ENCODE measurements at places on chromosomes 5 and 9.
A peak's percentile ranks its signal among the peaks of the same experiment; 100 is the strongest.

- no peak for DNase-seq
Measured at GRCh38 chr5:165573445-165573844, 2068.0 kb downstream of the MAT2B start.

DNA sequence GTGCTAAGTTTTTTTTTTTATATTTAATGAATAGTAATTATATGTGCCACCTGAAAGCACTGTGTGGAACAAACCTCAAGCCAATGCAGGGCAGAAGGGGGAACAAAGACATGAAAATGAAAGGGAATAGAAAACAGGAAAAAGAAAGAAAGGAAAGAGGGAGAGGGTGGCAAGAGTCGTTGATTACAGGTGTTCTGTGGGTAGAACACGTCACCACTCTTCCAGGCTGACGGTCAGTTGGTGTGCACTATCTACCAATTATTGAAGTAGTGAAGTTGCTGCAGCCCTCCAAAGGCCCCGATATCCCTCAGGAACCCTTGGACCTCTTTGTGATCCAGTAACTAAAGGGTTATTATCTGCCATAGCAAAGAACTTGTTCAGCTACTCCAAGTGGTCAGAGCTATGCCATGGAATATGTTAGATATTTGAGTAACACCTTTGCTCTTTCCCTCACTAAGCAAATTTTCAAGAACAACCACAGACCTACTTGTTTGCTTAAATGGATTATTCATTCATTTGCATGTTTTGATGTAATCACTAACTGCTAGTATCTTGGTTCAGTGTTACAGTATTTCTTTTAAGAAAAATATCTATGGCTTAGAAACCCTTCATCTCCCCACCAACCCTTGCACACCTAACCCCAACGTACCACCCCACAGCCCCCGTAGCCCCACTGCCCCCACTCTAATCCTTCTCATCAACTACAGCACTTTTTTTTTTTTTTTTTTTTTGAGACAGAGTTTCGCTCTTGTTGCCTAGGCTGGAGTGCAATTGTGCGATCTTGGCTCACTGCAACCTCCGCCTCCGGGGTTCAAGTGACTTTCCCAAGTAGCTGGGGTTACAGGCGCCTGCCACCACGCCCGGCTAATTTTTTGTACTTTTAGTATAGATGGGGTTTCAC lies 31.3 kb downstream of the FYB1 start:
- no peak for DNase-seq

- no peak for DNase-seq
Measured at GRCh38 chr9:122642226-122642625, 15.2 kb downstream of the OR1B1 start.

GRCh38 chr9:70131296-70131695 lies 87.6 kb downstream of the MAMDC2 start:
- DNase-seq: peak; percentile 58

DNA sequence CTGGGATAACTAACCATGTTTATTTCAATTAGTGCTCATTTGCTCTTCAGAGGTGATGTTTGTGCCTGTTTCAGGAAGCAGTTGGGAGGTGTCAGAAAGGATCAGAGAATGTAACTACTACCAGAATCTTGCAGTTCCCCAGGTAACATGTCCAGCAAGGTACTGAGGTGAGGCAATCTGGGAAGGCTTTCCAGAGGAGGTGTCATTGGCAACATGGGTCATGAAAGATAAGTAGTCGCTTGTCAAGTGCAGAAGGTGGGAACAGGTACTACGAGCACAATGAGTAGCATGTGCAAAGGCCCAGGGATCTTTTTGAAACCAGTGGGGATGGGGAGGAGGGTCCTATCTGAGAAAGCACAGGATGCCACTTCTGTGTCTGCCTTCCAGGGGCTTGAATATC lies 4.8 kb downstream of the SMIM23 start:
- no peak for DNase-seq
